ENCODE measurements at places on chromosomes 16 and 17.

DNA sequence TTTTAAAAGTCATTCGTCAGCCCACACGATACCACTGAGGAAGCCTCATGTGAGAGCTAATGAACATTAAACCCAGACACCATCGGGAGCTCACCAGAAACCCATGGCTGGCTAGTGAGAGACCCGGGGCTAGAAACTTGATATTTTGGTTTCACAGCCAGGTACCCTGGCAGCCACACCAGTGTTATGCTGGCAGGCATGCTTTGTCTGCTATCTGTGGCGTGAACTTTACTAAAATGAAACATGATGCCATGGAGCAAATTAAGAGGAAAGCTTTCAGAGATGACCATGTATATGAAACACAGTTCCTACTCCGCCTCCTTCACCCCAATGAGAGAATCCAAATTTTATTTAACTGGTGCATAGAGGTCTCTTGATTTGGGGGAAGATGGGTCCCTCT lies 291.2 kb downstream of the IRX3 start:
- DNase-seq: no peak

- DNase-seq: no peak
These were observed 1.0 kb upstream of the ARMC5 start for GRCh38 chr16:31458073-31458843.

- no peak for DNase-seq
These were observed 261.8 kb downstream of the CDH13 start for GRCh38 chr16:82888591-82889001.

- no peak for DNase-seq
These were observed 17.7 kb downstream of the CDIP1 start for GRCh38 chr16:4520913-4521312.

DNA sequence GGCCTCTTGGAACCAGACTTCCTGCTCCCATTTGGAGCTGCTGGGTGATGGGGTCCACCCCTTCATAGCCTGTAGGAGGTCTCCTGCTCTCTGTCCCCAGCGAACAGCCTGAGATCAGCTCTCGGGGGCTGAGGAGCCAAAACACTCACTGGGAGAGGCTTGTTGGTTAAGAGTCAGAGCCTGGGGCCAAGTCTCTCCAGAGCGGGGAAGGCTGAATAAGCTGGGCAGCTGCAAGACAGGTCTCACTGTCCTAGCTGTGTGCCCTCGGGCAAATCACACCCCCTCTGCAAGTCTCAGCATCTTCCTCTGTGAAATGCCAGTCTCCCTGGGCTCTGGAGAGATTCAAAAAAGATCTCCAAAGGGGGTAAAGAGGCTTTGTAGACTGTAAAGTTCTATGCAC lies 174.6 kb downstream of the WSCD1 start:
- no peak for DNase-seq

DNA sequence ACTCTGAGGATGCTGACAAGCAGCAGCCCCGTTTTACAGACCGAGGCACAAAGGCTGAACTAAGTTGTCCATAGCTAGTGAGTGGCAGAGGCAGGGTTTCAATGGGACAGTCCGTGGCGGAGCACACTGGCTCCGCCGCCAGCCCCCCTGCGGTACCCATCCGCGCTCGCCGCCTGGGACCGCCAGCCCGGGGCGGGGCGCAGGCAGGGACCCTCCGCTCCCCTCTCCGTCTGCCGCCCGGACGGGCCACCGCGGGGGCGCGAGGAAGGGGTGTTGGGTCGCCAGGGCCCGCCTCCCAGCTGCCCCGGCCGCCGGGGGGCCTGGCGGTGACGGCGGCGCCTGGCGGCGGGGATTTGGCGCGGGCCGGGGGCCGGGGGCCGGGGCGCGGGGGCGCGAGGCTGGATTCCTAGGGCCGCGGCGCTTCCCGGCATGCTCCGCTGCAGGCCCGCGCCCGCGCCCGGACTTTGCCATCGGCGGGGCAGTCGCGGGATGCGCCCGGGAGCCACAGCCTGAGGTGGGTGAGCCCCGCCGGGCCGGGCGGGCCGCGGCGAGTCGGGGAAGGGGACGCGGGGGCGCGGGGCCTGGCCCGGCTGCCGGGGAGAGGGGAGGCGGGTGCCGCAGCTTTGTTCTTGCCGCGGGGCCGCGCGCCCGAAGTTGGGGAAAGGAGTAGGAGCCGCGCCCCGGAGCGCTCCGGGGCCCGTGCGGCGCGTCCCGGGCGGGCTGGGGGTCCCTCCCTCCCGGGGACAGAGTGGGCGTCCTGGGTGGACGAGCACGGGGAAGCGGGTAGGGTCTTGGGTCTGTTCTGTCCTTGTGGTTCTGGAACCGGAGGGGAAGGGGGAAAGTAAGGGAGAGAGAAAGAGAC lies at the start of gene TMEM98:
Gene TMEM98, plus strand, starts transcription at position 430 of the 862 bp plus-strand sequence. CDS start 3,376 bp downstream, outside the sequence.
- DNase-seq: no peak

DNA sequence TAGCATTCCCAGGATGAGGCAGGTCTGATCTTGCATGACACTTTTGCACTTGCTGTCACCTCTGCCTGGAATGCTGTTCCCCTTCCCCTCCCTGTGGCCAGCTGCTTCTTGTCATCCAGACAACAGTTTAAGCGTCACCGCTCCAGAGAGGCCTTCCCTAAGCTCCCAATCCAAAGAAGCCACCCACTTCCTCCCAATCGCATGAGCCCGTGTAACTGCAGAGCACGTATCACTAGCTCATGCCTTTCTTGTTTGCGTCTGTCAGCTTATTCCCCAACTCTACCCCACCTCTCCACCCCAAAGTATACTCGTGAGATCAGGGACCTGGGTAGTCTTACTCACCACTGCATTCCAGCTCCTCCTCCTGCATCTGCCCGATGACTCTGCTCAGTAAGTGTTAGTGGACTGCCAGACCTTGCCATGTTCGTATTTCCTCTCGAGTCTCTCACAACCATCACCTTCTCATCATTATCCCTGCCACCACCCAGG lies 92.8 kb downstream of the GAS7 start:
- no peak for DNase-seq

DNA sequence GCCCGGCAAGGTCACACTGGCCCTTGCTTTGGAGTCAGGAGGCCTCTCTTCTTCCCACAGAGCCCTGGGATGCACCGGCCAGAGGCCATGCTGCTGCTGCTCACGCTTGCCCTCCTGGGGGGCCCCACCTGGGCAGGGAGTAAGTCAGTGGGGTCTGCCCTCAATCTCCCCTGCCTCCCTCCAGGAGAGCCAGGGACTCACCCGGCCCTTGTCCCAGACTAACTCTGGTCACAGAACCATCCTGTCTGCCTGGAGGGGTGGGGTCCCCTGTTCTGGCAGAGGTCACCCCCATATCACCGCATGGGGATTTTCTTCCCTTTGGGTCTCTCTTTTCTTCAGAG lies 222 bp downstream of the ZG16B start:
- DNase-seq: no peak

Measured in cortex of kidney (tissue), 1 donor.